ENCODE measurements at places on chromosomes 7 and 10. TPM values are rescaled to one million over a fixed set of nuclear protein-coding genes. Genes with fewer than 3 reads are reported as not detected.

- no peak for DNase-seq
These were observed 137.6 kb upstream of the SVIL start for GRCh38 chr10:29772403-29772802.

- no peak for DNase-seq
These were observed 623.8 kb downstream of the SUGCT start for GRCh38 chr7:40758590-40758989.

GRCh38 chr10:501596-501995 lies 187.9 kb downstream of the DIP2C start:
- DNase-seq, result no peak

DNA sequence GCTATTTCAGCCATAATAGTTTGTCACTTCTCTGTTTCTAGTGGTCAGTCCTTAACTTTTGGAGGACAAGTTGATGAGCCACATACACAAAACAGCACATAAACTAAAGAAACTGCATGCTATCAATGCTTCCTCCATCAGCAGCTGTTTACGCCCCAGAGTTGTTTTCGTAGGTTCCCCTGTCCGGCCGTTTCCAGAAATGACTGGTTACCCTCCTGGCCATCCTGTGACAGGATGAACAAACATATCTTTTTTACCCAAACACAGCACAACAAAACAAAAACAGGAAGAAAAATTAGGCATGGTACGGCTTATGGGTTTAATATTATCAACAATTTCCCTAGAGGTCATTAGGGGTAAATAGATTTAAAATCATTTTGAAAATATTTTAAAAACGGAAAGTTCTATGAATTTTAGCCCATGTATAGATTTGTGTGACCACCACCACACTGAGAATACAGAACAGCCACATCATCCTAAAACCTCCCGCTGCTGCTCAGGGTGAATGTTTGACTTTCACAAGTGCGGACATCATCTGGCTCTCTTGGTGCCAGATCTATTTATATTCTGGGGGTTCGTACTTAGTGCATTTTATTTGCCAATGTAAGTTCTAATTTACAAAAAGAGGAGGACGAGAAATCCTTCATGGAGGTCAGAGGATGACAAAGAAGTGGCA lies 74.8 kb downstream of the HIPK2 start:
- DNase-seq, result no peak

- DNase-seq, result no peak
These were observed at the start of gene PODXL for GRCh38 chr7:131556053-131556908. TSS of gene PODXL (minus strand) at chr7:131556628. CDS start at chr7:131556359, 269 bp downstream.

The GSAP gene
- polyA plus RNA-seq, result 9.2 TPM

DNA sequence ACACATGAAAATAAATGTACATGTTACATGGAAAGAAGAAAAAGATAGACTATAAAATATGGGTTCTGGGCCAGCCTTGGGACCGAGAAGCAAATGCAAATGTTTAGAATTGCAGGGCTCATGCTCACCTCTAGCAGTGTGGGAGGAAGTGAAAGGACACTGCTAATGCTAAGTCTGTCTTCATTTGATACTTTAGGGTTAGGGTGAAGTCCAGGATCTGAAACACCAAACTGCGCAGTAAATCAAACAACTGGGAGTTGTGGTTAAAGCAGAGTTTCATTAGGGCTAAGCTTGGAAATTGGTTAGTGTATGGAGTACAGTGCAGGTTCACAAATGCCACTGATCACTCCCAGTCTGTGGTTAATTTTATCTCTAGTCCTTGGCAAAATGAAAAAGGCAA lies 73.2 kb upstream of the PDK4 start:
- DNase-seq, result no peak

DNA sequence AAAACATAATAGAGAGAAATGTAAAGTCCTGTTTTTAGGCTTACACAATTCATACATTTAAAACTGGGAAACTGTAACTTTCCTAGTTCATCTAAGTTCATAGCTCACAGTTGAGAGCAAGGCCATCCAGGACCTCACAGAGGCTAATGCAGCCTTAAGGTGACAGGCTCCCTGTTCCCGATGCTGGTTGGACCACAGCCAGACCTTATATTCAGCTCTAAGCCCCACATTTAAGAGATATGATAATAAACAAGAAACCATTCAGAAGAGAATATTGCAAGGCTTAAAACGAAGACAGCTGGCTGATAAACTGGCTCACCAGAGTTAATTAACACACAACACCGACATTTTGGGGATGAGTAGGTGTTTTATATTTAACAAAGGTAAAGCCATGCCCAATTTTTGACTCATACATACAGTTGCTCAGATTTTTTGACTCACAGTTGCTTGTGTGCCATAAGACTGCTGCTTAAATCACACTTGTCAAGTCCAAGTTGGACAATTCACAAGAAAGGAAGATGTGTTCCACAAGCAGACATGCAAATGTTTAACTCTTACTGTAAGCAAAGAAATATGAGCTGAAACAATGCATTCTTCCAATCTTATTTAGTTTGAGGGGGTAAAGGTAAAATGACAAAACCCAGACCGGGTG lies 41.1 kb upstream of the TMEM213 start:
- DNase-seq, result no peak

The CACNB2 gene
- 3.0 TPM for polyA plus RNA-seq

DNA sequence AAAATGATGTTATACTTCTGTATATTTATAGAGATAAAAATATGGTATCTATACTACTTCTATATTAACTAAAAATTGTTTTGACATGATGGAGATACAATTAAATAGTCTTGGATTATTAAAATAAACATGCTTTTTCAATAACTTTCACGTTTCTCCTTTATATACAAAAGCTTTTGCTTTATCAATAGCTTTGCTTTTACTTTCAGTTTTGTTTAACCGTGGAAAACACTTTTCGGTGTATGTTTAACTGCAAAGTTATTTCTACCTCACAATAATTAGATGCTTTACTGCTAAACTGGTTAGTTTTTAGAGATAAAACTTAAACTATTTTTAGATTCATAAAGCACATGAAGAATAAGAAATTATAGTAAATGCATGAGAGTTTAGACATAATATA lies 432.1 kb upstream of the PCDH15 start:
- no peak for DNase-seq

GRCh38 chr10:115046686-115047236 lies 46.4 kb upstream of the ATRNL1 start:
- DNase-seq, result no peak

DNA sequence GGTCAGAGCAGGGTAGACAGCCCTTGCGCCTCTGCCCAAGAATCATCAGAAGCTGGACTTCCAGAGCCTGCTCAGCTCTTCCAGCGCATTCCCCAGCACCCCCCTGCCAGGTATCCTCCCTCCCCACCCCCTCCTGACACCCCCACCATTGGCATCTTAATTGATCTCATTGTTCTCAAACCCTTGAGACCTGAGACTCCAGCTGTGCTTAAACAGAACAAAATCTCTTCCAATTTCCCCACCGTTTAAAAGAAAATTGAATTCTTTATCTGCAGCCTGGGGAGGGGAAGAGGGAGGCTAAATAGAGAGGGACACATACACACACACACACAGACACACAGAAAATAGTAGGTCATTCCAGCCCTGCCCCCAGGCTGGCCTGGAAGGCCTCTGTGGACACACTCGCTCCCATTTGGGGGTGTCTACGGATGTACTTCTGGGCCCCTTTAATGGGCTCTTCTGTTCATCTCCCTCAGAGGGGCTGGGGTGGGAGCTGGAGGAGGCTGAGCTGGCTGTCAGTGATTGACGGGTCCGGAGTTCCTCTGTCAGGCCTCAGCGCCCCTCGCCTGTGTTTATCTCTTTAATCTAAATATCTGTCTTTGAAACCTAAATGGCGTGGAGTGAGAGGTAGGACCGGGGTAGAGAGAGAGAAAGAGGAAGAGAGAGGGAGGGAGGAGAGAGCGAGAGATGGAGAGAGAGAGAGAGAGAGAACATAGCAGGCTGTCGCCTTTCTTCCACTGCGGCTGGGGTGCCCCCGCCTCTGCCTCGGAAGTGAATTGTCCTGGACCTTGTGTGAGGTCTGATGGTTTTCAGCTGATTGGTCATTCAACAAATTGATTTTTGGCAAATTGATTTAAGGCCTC lies 61.7 kb downstream of the C10orf105 start:
- DNase-seq, result no peak

The LBX1 gene
- 0.03 TPM for polyA plus RNA-seq
